ENCODE measurements at places on chromosomes 6 and 20.

- no peak for DNase-seq
Observed at GRCh38 chr20:57350081-57350710, 859 bp upstream of the RAE1 start.

GRCh38 chr6:169098116-169098515 lies 155.5 kb downstream of the THBS2 start:
- no peak for DNase-seq

DNA sequence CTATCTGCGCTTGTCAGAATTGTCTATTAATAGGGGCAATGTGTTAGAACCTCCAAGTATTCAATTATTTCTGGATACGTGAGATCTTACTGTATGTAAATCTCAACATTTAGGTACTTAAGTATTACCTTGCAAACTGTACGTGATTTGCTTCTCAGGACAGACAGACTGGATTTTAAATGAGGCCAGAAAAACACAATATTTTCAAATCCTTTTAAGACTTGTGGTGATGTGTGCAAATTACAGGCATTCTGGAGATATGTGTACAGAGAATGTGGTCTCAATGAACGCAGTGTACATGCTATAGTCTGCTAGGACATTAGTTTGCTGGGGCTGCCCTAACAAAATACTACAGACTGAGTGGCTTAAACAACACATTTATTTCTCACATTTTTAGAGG lies 16.9 kb downstream of the CCR6 start:
- no peak for DNase-seq

- DNase-seq: no peak
Observed at GRCh38 chr6:69866351-69866769, at the start of gene COL19A1. Gene COL19A1, plus strand, starts transcription at chr6:69866556. Its CDS starts 13,012 bp downstream, at chr6:69879568.

- no peak for DNase-seq
Observed at GRCh38 chr6:5521322-5521721, 260.0 kb downstream of the FARS2 start.

GRCh38 chr6:107697682-107698081 lies 126.4 kb downstream of the SCML4 start:
- no peak for DNase-seq

GRCh38 chr6:137783710-137784109 lies 83.3 kb upstream of the TNFAIP3 start:
- DNase-seq: no peak

DNA sequence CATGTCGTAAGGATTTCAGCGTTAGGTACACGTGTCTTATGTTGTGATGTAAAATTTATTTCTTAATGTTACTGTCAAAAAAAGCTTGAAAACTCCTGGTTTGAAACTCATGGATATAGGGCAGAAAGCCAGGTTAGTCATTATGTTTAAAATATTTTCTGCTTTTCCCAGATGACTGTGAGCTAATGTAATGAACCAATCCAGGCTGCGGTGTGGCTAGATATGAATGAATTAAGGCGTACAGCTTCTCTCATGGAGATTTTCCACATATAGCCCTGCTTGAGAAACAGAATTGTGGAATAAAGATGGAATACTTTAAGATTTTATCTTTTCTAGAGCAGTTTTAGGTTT lies 80.3 kb upstream of the STMND1 start:
- DNase-seq: no peak

DNA sequence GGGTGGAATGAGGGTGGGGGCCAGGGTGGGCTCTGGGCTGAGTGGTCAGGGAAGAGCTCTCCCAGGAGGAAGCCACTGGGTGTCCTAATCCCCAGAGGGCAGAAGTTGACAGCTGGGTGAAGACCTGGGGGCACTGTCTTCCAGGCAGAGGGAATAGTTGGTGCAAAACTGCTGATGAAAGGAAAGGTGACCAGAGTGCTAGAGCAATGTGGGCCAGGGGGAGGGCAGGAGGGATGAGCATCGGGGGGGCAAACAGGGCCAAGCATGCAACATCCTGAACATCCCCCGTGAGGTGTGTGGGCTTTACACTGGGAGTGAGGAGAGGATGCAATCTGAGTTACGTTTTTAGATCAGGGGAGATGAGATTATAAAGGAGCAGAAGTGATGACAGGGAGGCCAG lies 97.8 kb downstream of the NOL4L start:
- no peak for DNase-seq

- no peak for DNase-seq
Observed at GRCh38 chr6:87350516-87350915, 5.9 kb downstream of the C6orf163 start.

DNA sequence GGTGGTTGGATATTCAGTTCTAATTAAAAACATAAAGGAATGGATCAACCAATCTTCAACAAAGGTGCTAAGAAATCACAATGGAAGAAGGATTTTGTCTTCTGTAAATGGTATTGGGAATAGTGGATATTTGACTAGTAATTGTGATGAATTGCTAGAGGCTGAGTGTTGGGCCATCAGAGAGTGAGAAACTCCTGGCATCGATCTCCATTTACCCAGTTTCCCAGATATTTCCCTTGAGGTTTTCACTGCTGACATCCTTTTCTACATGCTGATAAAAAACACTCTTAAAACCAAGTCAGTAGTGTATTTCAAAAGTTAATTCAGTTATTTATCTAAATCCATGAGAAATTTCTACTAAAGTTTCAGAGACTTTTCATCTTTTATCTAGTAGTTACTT lies 40.4 kb upstream of the COL10A1 start:
- DNase-seq: no peak

GRCh38 chr6:11631008-11631407 lies 93.5 kb downstream of the TMEM170B start:
- no peak for DNase-seq

GRCh38 chr6:56241124-56241802 lies 6.1 kb downstream of the COL21A1 start:
- peak; percentile 64 for DNase-seq

- no peak for DNase-seq
Observed at GRCh38 chr20:55888685-55889084, 116.6 kb downstream of the CBLN4 start.

DNA sequence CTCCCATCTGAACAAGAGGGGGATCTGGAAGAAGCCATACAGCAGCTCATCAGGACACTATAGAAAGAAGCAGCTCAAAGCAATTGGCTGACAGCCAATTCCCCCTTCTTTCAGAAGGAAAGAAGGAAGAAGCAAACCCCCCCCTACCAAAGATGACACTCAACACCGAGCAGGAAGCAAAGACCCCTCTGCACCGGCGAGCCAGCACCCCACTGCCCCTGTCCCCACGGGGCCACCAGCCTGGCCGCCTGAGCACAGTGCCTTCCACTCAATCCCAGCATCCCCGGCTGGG lies 1.2 kb downstream of the REM1 start:
- DNase-seq: no peak

GRCh38 chr20:37873884-37874283 lies 29.0 kb upstream of the VSTM2L start:
- no peak for DNase-seq

DNA sequence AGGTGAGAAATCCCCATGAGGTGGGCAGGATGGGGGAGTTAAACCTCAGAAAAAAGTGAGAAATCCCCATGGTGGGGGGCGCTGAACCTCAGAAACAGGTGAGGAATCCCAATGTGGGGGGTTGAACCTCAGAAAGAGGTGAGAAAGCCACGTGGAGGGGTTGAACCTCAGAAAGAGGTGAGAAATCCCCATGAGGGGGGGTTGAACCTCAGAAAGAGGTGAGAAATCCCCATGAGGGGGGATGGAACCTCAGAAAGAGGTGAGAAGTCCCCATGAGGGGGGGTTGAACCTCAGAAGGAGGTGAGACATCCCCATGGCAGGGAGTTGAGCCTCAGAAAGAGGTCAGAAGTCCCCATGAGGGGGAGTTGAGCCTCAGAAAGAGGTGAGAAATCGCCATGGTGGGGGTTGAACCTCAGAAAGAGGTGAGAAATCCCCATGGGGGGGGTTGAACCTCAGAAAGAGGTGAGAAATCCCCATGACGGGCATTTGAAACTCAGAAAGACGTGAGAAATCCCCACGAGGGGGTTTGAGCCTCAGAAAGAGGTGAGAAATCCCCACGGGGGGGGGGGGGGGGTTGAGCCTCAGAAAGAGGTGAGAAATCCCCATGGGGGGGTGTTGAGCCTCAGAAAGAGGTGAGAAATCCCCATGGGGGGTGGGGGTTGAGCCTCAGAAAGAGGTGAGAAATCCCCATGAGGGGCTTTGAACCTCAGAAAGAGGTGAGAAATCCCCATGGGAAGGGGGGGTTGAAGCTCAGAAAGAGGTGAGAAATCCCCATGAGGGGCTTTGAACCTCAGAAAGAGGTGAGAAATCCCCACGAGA lies 14.3 kb upstream of the GOPC start:
- no peak for DNase-seq

GRCh38 chr6:36419310-36419709 lies 23.3 kb downstream of the PXT1 start:
- DNase-seq: no peak

GRCh38 chr6:43570876-43571441 lies 4.9 kb downstream of the XPO5 start:
- no peak for DNase-seq

GRCh38 chr6:138383776-138384175 lies 6.1 kb downstream of the SMIM28 start:
- DNase-seq: no peak

- no peak for DNase-seq
Observed at GRCh38 chr20:53773792-53774401, 180.3 kb upstream of the ZNF217 start.

DNA sequence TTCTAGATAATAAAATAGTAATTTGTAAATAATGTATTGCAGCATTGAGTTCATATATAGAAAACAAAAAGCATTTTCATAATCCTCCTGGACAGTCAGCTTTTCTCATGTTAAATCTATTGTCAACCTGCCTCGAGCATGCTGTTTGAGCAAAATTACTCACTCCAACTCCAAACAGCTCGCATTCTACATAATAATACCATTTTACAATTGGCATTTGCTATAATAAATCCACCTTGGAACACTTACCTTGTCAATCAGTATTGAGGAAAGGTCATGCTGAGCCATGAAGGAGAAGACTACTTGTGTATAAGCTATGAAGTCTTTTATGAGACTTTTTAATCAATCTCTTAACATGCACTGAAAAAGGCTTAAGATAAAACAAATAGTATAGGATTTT lies 682.6 kb downstream of the CBLN4 start:
- no peak for DNase-seq

DNA sequence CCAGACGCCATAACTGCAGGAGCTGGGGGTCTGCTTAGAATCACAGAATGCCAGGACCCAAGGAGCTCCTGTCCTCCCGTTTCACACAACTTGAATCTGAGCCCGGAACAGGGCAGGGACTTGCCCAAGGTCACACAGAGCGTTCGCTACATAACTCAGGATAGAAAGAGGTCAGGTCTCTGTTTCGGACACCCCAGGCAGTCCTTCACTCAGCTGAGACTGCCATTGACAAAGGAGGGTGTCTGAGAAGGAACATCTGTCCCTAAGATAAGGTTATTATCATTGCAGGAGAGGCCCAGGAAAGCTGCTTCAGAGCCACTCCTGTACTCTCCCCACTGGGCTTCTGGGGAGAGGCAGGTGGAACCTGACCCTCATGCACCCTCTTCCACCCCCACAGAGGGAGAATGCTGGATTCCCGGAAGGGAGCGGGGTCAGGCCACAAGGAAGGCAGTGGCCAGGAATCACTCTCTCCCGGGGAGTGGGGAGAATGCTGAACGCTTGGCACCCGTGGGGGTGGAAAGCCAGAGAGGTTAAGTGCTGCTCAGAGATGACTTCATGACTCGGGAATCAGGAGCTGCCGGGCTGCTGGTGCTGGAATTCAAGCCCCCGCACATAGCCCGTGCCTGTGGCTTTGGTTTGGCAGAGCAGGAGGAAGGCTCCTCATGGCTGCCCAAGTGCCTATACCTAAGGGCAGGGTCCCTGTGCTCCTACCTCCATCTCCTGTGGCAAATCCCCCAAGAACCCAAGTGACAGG lies 10.7 kb downstream of the SDC4 start:
- DNase-seq: no peak

DNA sequence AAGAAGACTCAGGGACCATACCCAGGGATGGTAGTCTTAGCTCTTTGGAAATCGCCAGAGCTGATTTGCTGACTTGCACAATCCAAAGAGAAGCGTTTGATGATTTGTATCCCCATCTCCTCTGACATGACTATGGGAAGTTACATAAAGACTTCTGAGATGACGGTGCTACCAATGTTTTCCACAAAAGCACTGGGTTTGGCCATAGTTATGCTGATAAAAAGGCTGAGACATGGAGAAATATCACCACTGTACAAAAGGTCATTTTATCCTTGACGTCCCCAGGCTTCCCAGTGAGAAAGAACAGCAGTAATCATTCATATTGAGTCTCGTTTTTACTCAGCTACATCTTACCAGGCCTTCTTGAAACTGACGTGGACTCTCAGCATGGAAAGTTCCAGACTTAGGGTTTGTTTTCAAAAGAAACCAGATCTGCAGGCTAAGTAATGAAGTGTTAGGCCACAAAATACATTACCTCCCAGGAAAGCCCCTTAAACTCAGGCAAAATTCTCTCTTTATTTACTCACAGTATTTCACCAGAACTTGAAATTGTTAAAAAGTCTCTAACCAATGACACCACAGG lies 370.3 kb upstream of the JARID2 start:
- no peak for DNase-seq

DNA sequence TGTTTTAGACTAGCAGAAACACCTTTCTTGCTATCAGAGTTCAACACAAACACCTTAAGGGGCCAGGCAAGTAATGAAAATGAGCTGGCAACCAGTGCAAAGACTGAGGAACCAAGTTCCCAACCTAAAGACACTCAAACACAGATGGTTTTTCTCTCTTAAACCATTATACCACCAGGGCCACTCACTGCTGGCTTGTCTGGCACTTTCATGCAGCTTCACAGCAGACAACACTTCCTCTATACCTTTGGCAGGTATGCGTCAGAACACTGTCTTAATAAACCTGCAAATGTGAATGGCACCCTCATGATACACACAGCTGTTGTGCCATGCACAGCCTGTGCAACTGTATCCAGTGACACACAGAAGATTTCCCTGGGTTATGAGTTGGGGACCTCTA lies 41.6 kb downstream of the NFATC2 start:
- no peak for DNase-seq

DNA sequence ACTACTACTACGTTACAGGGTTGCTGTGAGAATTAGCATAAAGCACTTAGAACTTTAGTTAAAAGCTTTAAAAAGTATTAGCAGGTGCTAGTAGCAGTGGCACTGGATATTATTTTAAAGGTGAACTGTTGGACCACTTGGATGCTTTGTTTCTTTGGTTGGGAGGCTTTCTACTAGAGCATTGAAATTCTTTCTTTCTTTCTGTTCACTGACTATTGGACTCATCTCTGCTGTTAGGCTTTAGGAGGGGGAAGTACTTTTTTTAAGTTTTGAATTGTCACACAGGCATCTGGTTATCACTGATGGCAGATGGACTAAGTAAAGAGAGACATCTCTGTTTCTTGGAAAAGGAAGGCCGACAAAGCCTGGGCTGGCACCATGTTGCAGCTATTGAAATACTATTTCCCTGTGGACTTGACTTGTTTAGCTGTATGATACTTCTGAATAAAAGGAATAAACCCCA lies 4.8 kb downstream of the TBPL1 start:
- no peak for DNase-seq

Measured in NCI-H2081 (cell line).